Hair follicle dermal papilla cell (primary cell): ENCODE measurements at places on chromosomes 2 and 18. TPM values are rescaled to one million over a fixed set of nuclear protein-coding genes. Genes with fewer than 3 reads are reported as not detected.

CCDC74A gene
- 9.9 and 12.0 TPM in 2 replicates for total RNA-seq

OSBPL1A gene
- 49.2 and 54.5 TPM in 2 replicates for total RNA-seq

VWC2L gene
- under 0.01 TPM in 1 of 2 replicates, not detected in the other for total RNA-seq

GBX2 gene
- not detected in 2 replicates for total RNA-seq

OSR1 gene
- total RNA-seq = 74.8 and 95.0 TPM in 2 replicates

VWA3B gene
- total RNA-seq = not detected in 2 replicates

GLB1L gene
- 11.9 and 18.8 TPM in 2 replicates for total RNA-seq

SLC23A3 gene
- 0.85 and 1.5 TPM in 2 replicates for total RNA-seq

LYG2 gene
- not detected in 2 replicates for total RNA-seq

OR6B2 gene
- total RNA-seq = not detected in 2 replicates
